ENCODE measurements at places on chromosomes 1 and 21.

GRCh38 chr1:116203920-116204319 is 92.7 kb downstream of the MAB21L3 start:
- DNase-seq: no peak

DNA sequence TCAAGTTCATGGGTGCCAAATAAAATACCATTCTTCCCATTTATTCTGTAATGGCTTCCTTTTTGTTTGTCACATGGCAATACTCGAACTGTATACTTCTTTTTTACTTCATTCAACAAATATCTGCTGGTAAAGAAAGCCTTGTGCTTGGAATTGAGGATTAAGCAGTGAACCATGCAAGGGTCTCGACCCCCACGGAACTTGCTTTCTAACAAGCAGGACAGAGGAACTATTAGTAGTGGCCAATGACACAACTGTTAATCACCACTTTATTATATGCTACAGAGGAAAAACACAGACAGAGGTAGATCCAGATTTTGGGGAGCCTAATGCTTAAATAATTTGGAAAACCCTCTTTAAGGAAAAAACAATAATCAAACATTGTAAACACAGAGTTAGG is 542.2 kb downstream of the DPYD start:
- no peak for DNase-seq

GRCh38 chr1:177035586-177035985 is 128.9 kb downstream of the ASTN1 start:
- DNase-seq: no peak

- DNase-seq: peak; percentile 90
Measured at GRCh38 chr1:12040457-12041051, 21.3 kb downstream of the MIIP start.

- DNase-seq: no peak
Measured at GRCh38 chr1:226919587-226919986, 20.5 kb upstream of the COQ8A start.

- no peak for DNase-seq
Measured at GRCh38 chr1:177340601-177341067, 169.9 kb downstream of the BRINP2 start.

GRCh38 chr1:11793819-11794218 is 11.9 kb downstream of the MTHFR start:
- DNase-seq: no peak

DNA sequence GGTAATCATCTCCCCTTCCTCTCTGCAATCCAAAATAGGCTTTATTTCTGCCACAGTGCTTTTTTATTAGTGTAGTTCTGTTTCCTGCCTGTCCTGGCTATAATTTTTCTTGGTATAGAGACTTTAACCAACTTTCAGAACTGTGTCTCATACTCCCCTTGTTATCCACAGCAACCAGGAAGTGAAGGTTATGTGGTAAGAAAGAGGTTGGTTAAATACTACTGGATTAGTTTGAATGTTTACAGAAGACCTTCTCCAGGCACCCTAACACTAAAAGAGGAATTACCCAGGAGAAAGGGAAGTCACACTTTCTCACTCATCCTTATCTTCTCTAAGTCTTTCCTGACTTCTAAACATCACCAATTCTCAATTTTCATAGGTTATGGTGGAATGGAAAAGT is 17.8 kb upstream of the TNFSF4 start:
- no peak for DNase-seq

GRCh38 chr1:160746836-160747500 is 7.9 kb downstream of the SLAMF7 start:
- DNase-seq: no peak

GRCh38 chr1:67716800-67717199 is 31.8 kb downstream of the GADD45A start:
- DNase-seq: peak; percentile 56

DNA sequence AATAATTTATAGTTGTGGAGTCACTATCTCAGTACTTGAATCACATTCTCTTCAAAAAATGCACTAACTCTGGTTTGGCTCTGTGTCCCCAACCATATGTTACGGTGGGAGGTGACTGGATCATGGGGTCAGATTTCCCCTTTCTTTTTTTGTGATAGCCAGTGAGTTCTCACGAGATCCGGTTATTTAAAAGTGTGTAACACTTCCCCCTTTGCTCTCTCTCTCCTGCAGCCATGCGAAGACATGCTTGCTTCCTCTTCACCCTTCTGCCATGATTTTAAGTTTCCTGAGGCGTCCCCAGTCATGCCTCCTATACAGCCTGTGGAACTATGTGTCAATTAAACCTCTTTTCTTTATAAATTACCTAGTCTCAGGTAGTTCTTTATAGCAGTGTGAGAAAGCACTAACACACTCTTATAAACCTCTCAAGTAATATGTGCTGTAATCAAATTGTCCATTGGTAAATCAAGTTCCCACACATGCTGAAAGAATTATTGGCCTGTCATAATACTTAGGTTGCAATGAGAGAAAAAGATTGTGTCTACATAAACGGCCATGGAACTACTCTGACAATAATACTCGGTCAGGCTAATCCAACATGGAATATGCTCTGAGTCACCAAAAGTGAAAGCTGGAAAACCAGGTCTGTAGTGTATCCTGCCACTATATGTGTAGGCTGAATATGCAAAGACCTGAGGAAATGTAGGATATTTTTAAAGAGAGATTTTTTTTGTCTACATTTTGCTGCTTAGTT is 107.5 kb downstream of the SLC44A5 start:
- DNase-seq: no peak

- no peak for DNase-seq
Measured at GRCh38 chr1:115953180-115953579, 23.1 kb upstream of the SLC22A15 start.

GRCh38 chr1:201633297-201633696 is 94.4 kb downstream of the NAV1 start:
- no peak for DNase-seq

DNA sequence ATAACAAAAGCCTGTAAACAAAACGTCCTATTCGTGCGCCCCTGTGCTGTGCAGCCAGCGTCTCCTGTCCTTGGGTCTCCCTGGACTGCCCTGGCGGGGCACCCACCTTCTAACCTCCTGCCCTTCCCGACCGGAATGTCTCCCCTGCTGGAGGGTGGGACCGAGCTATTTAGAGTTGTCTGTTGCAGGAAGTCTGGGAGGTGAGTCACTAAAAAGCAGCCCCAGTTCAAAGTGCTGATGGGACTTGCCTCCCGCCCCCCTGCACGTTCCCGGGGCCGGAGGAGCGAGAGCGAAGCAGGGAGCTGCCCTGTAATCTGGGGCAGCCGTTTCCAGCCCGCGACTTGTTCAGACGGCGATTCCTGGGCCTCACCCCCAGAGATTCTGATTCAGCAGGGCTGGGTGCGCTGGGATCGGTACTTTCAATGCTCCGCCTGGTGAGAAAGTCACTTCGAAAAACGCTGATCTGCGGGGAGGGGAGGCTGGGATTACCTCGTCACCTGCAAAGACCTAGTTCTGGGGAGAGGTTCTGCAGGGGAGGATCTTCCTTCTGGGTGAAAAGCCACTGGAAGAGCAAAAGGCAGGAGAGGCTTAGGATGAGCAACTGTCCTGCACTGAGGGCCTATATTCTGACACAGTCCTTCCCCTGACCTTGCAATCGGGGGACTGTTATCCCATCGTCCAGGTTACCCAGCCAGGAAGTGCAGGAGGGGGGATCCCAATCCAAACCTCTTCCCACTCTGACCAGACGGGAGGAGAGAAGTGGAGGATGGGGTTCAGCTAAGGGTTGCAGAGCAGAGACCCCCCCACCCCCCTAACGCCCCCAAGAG is 1.2 kb upstream of the DHRS3 start:
- DNase-seq: peak; percentile 89

GRCh38 chr1:197388801-197389200 is 120.7 kb downstream of the CRB1 start:
- peak; percentile 21 for DNase-seq

DNA sequence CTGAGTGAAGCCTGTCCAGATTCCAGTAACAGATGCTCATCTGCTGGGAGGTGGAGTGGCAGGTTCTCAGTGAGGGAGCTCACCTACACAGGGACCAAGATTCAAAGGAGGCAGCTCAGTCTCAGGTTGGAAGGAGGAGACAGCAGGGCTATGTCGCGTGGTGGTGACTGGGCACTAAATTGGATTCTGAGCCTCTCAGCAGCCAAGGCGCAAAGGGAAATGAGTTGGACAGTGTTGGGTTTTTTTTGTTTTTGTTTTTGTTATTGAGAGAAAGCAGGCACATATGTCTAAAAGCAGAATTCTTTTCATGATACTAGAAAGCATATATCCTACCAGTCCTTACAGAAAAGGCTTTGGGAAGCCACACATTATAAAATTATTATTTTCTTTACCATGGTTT is 26.2 kb downstream of the UMODL1 start:
- DNase-seq: peak; percentile 26

DNA sequence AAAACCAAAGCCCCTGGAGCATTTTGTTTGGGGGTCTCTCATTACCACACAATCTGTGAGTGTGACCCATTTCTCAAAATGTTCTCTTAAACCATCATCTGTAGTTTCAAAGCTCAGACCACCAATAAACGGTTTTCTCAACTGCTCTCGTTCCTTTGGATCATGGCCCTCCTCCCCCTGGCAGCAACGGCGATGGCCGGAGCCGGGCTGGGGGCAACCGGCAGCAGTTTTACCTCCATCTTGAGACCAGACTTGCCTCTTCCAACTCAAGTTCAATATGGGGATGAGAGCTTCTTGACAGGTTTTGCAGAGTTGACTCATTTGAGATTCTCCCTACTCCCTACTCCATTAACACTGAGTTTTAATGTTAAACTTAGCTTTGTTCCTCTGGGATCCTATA is 29.7 kb downstream of the LRRC42 start:
- no peak for DNase-seq

- no peak for DNase-seq
Measured at GRCh38 chr1:200938955-200939354, 44.3 kb downstream of the INAVA start.

DNA sequence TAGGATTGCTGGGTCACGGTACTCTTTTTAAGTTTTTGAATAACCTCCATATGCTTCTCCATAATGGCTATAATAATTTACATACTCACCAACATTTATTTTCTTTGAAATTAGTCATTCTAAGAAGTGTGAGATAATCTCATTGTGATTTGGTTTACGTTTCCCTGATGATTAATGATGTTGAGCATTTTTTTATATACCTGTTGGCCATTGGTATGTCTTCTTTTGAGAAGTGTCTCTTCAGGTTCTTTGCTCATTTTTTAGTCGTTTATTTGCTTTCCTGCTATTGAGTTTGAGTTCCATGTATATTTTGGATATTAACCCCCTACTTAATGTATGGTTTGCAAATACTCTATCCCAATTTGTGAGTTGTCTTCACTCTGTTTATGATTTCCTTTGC is 9.3 kb downstream of the RNF187 start:
- no peak for DNase-seq

GRCh38 chr1:67597336-67597735 is 87.7 kb upstream of the GADD45A start:
- DNase-seq: no peak

- no peak for DNase-seq
Measured at GRCh38 chr1:15123925-15124324, 29.6 kb upstream of the TMEM51 start.
